ENCODE measurements at places on chromosomes 13 and 19.

DNA sequence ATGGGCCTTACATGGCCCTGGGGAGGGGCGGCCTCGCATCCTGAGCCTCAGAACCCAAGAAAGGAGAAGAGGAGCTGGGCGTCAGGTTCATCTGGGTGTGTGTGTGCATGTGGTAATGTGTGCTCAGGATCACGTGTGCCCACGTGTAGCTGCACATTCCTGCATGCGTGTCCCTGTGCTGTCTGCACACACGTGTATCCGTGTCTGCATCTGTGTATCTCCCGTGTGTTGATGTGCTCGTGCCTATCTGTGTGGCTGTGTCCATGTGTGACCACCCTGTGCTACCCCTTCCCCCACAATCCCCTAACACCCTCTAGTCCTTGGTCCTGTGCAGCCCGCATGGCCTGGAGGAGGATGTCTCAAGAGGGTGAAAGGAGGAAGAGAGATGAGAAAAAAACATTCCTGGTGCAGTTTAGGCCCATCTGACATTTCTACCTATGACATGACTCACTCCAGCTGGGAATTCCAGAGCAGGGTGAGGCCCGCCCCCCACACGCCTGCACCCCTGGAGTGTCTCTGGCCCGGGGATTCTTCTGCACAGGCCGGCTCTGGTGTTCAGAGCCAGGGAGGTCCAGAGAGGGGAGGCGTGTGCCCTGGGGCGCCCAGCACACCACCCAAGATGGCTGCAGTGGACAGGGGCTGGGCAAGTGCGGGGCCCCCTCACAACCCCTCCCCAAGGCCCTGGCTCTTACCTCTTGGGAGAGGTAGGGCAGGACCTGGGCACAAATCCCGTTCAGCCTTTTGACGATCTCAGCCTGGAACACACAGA is 7.1 kb downstream of the TLE5 start:
- no peak for DNase-seq

DNA sequence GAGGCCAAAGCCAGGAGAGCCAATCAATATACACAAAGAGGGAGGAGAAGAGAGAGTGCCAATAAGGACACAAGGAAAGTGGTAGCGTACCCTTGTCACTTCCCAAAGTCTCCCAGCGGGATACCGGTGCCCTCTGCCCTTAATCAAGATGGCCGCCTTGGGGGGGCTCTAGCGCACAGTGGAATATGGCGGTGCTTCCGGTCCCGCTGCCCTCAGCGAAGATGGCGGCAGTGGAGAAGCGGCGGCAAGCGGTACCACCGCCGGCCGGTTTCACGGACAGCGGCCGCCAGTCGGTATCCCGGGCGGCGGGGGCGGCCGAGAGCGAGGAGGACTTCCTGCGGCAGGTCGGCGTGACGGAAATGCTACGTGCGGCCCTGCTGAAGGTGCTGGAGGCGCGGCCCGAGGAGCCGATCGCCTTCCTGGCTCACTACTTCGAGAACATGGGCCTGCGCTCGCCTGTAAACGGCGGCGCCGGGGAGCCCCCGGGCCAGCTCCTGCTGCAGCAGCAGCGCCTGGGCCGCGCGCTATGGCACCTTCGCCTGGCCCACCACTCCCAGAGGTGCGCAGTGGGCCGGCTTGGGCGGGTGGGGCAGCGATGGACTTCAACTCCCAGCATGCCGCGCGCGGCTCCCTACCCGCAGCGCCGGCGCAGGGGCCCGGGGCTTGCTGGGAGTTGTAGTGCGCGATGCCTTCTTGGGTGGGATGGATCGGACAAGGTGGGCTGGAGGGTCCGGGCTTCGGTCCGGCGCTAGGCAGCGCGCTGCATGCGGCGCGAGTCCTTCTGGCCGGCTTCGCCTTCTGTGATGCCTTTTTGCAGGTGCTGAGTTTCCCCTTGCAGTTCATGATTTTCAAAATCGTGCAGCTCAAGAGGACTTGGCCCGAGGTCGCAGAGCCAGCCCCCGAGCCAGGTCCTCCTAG is at the start of gene TPGS1:
TSS of gene TPGS1 (plus strand) at position 212 of the 918 bp plus-strand sequence. CDS start at position 222, 10 bp downstream.
- DNase-seq, result peak; percentile 73

DNA sequence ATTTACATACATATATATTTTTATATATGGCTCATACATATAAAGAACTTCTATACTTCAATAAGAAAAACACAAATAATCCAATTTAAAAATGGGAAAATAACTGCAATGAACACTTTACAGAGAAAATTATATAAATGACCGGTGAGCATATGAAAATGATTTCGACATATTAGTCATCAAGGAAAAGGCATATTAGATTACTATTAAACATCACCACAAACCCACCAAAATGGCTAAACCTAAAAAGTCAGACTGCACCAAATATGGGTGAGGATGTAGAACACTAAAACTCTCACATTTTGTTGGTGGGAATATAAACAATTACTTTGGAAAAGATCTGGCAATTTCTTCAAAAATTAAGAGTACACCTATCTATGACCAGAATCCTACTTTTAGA is 316.2 kb downstream of the ENOX1 start:
- DNase-seq, result no peak

- no peak for DNase-seq
These were observed 21.8 kb downstream of the SAFB2 start for GRCh38 chr19:5600797-5601196.

GRCh38 chr13:23618341-23618740 is 48.1 kb downstream of the TNFRSF19 start:
- no peak for DNase-seq

DNA sequence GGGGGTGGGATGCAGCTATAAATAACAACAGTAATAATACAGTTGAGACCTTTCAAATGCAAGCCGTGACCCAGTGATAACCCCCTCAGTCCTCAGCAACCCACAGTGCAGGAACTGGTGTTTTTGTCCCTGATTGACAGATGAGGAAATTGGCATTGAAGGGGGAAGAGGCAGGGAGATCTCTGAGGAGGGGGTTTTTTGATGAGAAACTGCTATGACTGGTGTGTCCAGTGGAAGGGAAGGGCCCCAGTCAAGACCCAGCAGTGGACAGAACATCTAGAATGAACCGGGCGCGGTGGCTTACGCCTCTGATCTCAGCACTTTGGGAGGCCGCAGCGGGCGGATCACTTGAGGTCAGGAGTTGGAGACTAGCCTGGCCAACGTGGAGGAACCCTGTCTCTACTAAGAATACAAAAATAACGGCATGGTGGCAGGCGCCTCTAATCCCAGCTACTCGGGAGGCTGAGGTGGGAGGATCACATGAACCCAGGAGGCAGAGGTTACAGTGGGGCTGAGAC is 1.9 kb downstream of the MAP1S start:
- no peak for DNase-seq

DNA sequence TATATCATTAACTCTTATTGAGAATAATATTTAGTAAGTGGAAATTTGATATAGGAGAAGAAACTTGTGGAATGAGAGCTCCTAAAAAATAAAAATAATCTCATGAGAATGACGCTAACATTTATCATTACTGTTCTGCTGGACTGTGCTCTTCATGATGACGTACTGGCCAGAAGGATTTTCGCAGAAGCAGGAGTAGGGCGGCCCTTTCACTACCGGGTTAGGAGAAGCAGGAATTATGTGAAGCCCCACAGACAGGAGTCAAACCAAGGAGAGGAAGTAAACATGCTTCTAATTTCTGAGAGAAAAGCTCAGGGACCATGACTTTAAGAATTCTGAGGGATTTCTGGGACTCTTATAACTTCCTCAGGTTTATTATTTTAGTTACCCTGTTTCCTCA is 195.1 kb downstream of the VWA8 start:
- no peak for DNase-seq

GRCh38 chr13:36377826-36378468 is 31.8 kb upstream of the SPART start:
- DNase-seq, result no peak

GRCh38 chr13:112057736-112058518 is 9.0 kb upstream of the SOX1 start:
- DNase-seq, result no peak

GRCh38 chr19:1424192-1424955 is 13.8 kb upstream of the RPS15 start:
- no peak for DNase-seq

- DNase-seq, result no peak
These were observed 5.6 kb downstream of the KLK2 start for GRCh38 chr19:50878851-50879250.

DNA sequence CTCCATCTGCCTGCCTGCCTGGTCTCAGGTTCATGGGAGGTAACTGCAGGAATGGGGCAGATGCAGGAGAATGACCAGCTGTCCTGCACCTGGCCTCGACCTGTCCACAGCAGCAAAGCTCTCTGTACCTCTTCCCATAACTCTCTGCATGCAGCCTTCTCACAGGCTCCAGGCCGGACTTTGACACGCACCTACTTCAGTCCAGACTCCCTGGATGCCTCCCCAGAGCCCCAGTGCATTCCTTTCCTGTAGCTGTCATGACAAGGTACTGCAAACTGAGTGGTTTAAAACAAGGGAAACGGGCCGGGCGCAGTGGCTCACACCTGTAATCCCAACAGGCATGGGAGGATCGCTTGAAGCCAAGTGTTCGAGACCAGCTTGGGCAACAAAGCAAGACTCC is 3.3 kb downstream of the NANOS2 start:
- no peak for DNase-seq

GRCh38 chr13:38664906-38665305 is 22.0 kb upstream of the FREM2 start:
- no peak for DNase-seq

DNA sequence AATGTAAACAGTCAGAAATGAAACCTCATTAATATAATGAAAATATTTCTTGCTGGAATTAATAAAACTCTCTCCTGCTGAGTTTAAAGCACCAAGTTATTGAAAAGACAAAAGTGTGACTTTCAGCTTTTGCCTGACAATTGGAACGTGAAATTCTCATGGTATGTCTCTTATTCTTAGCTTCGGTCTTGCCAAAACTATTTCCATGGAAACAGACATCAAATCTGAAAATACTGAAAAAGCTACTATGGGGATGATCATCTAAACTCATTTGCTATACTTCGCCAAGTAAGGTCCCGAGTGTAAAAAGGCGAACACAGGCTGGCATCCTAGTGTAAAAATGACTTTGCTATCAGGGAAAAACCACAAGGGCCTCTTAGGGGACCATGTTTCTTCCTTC is 22.8 kb downstream of the HTR2A start:
- no peak for DNase-seq

GRCh38 chr13:21109168-21109567 is 47.8 kb upstream of the LATS2 start:
- DNase-seq, result no peak
